ENCODE measurements at places on chromosomes 7 and 10. TPM values are rescaled to one million over a fixed set of nuclear protein-coding genes. Genes with fewer than 3 reads are reported as not detected.

The C10orf53 gene
- total RNA-seq, result not detected

DNA sequence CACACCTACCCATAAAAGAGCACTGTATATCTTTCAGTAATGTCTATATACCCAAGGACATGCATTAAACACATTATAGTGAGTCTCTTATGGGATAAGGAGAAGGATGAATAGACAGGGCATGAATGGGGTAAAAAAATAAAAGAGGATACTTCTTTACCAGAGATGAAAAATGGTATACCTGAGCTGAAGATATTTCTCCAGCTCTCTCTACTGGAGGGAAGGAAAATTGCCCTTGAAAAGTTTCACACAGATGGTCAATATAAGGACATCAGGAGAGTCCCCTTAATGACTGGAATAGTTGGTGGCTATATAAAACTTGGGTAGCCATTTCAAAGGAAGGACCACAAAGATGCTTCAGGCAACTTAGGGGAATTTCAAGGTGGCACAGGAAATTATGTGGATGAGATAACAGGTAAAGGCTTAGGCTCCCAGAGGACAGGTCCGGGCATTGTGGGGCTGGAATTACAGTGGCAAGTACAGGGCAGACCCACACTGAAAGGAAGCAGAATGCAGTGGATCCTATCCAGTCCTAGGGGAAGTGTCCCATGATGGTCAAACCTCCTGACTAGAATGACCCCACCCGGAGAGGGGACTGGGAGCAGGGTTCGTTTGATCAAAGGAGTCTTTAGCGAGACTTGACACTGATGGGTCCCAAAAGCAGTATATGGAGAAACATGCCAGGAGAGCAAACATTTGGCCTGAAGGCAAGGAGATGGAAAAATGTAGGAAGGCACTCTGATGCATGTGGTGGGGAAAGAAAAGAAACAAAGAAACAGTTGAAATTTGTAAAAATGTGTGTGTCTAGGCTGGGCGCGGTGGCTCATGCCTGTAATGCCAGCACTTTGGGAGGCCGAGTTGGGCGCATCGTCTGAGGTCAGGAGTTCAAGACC, 35.6 kb downstream of the PLAU start:
- no peak for DNase-seq

The PIP gene
- 1,475 TPM for total RNA-seq

The VPS50 gene
- 57.6 TPM for total RNA-seq

The ATP6V0A4 gene
- 34.8 TPM for total RNA-seq

- DNase-seq, result no peak
These were observed 238.9 kb downstream of the CACNA2D1 start for GRCh38 chr7:82204694-82205093.

- DNase-seq, result no peak
These were observed 409.2 kb downstream of the DNAJB6 start for GRCh38 chr7:157745721-157746709.

The NAT16 gene
- total RNA-seq, result not detected

The KEL gene
- 0.32 TPM for total RNA-seq
